ENCODE measurements at places on chromosomes 6 and 20.
A peak's percentile ranks its signal among the peaks of the same experiment; 100 is the strongest.

GRCh38 chr6:28943557-28944411 is 20.0 kb upstream of the TRIM27 start:
- DNase-seq = no peak

DNA sequence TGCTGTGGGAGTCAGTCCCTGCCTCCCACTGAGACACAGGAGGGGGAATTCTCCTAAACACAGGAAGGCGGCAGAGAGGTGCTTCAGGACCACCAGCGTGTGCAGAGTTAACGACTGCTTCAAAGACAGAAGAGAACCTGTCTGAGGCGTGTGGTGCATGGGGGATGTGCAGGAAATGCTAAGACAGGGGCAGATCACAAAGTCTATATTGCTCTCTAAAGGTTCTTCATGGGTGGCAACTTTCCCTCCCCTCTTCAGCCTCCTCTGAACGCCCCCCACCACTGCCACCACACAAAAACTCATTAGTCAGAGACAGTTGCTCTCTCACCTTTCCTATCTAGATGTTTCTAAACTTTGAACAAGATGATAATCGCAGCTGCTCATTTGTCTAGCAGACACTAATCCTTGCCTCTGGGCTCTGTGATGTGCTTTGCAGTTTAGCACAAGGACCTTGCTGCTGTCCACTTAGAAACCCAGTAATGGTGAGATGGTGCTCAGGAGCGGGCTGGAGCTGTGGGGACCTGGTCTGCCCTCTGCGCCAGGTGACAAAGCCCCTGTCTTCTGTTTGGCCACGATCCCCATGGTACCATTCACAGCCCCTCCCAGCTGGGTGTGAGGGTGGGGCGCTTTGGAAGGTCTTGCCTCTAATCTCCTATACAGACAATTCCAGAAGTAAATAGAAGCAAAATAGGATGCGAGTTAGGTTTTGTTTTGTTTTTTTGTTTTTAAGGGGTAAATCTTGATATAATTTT is 219.6 kb downstream of the NRN1 start:
- no peak for DNase-seq

- DNase-seq = no peak
Measured at GRCh38 chr6:165096209-165096608, 213.2 kb downstream of the C6orf118 start.

DNA sequence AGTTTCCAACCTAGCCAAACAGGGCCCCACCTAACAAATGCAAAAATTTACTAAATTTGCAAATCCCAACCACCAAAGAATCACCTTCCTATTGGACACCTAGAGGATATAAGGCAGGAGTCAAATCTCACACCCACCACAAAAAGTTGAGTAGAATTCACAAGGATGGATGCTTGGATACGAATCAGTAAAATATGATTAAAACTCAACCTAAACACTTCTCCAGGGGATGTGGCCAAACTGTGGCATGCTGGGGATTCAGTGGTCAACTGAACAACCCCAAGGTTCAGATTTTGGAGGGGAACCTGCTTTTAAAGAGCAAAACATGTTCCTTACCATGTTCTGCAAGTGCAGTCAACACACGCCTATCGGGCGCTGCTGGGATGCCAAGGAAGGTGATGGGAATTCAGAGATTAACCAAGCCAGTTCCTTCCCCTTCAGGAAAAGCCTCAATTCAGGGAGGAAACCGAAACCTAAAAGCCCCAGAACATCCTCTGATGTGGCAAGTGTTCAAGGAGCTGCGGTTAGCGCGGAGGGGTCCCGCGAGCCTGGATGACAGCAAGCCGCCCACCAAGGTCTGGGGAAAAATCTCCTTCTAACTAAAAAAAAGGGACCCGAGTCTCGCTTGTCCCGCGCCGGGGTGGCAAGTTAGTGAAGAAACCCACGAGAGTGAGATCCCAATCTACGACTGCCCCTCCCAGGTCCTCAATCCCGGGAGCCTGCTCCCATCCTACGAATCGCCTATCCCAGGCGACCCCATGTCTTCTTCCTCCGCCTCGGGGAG is 902 bp downstream of the SAMHD1 start:
- DNase-seq = no peak

DNA sequence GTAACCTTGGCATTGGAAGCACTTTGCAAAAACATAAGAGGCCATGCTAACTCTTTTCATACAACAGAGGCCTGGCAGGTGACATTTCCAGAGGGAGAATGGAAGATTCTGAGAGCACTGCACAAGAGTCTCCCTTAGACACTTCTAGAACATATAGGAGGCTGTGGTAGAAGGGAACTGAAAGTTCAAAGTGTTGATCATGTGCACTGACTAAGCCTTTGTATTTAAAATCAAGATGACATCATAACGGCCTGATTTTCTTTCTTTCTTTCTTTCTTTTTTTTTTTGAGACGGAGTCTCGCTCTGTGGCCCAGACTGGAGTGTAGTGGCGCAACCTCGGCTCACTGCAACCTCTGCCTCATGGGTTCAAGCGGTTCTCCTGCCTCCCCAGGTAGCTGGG is 26.8 kb upstream of the DNAAF9 start:
- no peak for DNase-seq

DNA sequence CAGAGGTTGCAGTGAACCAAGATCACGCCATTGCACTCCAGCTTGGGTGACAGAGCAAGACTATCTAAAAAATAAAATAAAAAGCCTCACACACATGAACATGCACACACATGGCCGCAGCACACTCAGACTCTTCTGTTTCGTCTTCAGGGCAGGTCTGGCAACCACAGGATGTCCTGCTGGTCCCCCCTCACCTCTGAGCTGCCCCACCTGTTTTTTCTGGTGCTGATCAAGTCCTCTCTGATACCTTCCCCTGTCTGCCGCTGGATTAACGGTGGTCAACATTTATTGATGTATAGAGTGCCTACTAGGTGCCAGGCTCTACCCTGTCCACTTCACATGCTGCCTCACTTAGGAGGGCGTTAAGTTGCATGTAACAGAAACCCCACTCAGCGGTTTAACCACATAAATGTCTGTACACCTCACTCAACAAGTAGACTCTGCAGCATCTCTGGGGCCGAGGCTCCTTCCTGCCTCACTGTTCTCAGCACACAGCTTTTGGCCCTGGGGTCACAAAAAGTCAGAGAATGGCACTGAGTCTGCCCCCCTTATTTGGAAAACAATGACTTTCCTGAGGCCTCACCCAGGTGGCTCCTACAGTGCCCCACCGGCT is 4.5 kb upstream of the AP5S1 start:
- DNase-seq = no peak

DNA sequence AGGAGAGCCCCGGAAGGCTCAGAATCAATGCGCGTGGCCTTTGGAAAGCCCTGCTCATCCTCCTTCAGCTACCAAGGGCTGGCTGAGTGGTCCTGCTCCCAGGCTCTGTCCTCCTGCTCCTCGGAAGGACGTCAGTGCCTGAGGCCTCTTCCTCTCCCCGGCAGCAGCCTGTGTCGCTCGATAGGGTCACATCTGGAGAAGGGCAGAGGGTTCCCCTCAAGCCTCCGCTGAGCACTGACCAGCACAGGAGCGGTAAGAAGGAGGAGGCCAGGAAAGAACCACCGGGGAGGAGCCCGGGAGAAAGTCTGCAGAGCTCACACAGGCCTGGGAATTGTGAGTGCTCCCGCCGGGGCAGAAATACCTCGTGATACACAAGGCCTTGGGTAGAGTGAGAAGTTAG is 21.2 kb downstream of the KIF25 start:
- no peak for DNase-seq

- DNase-seq = no peak
Measured at GRCh38 chr6:129713806-129714333, 3.9 kb upstream of the ARHGAP18 start.

- no peak for DNase-seq
Measured at GRCh38 chr6:109447878-109448555, 7.5 kb downstream of the SMPD2 start.

- no peak for DNase-seq
Measured at GRCh38 chr20:45465491-45466266, 3.9 kb upstream of the WFDC2 start.

- DNase-seq = no peak
Measured at GRCh38 chr6:129842881-129843409, 18.2 kb downstream of the TMEM244 start.

DNA sequence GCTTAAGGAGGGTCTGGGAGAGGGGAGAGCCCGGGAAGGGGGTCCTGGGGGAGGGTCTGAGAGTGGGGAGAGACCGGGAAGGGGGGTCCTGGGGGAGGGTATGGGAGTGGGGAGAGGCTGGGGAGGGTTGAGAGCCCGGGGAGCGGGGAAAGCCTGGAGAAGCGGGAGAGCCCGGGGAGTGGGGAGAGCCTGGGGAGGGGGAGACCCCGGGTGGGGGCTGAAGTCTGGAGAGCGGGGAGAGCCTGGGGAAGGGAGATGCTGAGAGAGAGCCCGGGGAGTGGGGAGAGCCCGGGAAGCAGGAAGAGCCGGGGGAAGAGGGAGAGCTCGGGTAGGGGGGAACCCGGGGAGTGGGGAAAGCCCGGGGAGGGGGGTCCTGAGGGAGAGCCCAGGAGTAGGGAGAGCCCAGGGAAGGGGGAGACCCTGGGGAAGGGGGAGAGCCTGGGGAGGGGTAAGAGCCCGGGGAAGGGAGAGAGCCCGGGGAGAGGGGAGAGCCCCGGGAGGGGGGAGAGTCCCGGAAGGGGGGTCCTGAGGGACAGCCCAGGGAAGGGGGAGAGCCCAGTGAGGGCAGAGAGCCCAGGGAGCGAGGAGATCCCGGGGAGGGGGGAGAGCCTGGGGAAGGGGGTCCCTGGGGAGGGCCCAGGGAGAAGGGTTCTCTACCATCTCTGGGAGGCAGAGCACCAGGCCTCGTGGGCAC is 148.5 kb downstream of the SYNDIG1 start:
- no peak for DNase-seq

DNA sequence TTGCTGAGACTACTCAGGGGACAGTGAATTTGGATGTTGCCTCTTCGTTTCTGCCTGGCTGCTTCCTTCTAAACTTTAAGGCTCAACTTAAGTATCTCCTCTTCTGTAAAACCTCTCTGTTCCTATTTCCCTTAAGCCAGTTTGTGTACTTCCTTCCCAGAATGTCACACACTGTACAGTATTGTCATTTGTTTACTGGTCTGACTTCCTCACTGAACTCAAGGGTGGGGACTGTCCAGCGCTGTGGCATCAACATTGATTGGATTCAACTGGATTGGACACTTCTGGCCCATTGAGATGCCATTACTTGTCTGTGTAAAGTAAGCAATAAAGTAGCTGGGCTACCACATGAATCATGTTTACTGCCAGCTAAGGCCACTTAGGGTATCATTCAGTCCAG is 69.7 kb downstream of the ANKS1A start:
- DNase-seq = no peak

- DNase-seq = no peak
Measured at GRCh38 chr6:105619971-105620741, 217.3 kb upstream of the PREP start.

- DNase-seq = no peak
Measured at GRCh38 chr6:34036357-34037069, 109.4 kb downstream of the GRM4 start.

GRCh38 chr6:155327326-155328073 is 13.2 kb upstream of the TFB1M start:
- peak; percentile 51 for DNase-seq

DNA sequence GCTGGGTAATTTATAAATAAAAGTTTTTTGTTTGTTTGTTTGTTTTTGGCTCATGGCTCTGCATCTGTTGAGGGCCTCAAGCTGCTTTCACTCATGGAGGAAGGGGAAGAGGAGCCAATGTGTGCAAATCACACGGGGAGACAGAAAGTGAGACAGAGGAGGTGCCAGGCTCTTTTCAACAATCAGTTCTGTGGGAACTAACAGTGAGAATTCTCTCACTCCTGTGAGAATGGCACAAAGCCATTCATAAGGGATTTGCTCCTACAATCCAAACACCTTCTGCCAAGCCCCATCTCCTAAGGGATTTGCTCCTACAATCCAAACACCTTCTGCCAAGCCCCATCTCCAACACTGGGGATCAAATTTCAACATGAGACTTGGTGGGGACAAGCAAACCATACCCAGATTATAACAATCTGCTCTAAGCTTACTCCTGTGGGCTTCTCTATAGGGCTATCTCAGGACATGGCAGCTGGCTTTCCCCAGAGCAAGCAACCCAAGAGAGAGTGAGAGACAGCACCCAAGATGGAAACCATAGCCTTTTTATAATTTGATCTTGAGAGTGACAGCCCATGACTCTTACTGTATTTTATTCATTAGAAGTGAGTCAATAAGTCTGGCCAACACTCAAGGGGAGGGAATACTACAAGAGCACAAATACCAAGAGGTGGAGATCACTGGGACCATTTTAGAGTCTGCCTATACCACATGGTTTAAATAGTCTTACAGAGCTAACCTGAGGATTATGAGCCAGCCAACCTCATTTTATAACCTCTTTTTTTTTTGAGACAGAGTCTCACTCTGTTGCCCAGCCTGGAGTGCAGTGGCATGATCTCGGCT is 22.8 kb upstream of the LRRC1 start:
- no peak for DNase-seq

DNA sequence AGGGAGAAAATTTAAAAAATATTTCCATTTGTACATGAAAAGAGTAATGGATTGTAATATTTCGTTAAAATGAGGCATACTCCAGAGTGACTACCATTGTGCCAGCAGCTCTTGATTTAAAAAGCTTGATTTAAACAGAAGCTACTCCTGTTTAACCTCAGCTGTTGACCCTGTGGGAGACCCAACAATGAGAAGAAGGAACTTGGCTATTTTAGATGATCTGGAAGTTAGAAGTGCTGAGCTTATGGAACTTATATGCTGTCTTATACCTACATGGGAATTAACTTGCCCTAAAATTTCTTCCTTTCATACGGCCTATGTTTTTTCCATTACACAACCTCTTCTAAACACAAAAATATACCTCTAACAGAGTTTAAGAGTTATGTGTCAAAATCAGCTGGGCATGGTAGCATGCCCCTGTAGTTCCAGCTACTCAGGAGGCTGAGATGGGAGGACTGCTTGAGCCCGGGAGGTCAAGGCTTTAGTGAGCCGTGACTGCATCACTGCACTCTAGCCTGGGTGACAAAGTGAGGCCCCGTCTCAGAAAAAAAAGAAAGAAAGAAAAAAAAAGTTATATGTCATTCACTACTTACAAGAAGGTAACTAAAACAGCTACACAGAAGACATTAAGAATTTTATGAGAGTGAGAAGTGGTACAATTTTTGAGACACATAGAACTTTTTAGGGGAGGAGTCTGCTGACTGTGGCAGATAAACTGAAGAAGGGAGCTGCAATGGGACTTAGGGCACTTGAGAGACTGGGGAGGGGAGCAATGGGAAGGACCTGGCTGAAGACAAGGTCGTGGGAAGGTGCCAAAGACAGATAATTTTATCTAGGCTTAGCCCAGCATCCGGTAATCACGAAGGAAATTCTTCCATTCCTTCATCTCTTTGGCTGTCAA is 139.9 kb downstream of the MYB start:
- DNase-seq = no peak

- DNase-seq = no peak
Measured at GRCh38 chr6:18506382-18507017, 119.3 kb downstream of the RNF144B start.
